ENCODE measurements at places on chromosomes 11 and 22.

- DNase-seq: no peak
These were observed 13.7 kb upstream of the KIAA0930 start for GRCh38 chr22:45254388-45254787.

DNA sequence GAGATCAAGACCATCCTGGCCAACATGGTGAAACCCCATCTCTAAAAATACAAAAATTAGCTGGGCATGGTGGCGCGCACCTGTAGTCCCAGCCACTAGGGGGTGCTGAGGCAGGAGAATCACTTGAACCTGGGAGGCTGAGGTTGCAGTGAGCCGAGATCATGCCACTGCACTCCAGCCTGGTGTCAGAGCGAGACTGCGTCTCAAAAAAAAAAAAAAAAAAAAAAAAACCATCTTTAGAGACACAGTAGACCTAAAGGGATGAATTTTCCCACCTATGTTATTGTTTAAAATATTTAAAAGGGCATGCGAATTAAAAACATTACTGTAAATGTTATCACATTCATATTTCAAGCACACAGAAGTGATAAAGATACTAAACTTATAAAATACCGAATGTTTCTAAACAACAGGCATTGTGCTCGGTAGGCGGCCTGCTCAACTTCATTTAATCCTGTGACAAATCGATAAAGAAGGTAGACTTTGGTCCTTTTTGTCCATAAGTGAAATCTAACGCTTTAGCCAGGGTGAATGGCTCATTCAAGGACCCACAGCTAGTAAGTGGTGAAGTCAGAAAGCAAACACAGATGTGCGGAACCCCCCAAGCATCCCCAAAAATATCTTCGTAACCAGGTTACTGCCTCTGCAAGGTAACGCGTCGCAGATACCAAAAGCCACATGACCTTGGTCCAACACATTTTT, 16.1 kb downstream of the NCAPD3 start:
- no peak for DNase-seq

- DNase-seq: no peak
These were observed 430.5 kb upstream of the FAT3 start for GRCh38 chr11:91794146-91794545.

- DNase-seq: no peak
These were observed 58.8 kb downstream of the MCM5 start for GRCh38 chr22:35458547-35459422.

- DNase-seq: no peak
These were observed at the start of gene NR1H3 for GRCh38 chr11:47257517-47258316. Gene NR1H3 (plus strand): TSS chr11:47257996. CDS start chr11:47259217, 1,221 bp downstream.

GRCh38 chr11:56917708-56918400, 70.9 kb upstream of the OR5AK2 start:
- DNase-seq: no peak

GRCh38 chr22:47407461-47408025, 645.1 kb downstream of the TBC1D22A start:
- DNase-seq: no peak

DNA sequence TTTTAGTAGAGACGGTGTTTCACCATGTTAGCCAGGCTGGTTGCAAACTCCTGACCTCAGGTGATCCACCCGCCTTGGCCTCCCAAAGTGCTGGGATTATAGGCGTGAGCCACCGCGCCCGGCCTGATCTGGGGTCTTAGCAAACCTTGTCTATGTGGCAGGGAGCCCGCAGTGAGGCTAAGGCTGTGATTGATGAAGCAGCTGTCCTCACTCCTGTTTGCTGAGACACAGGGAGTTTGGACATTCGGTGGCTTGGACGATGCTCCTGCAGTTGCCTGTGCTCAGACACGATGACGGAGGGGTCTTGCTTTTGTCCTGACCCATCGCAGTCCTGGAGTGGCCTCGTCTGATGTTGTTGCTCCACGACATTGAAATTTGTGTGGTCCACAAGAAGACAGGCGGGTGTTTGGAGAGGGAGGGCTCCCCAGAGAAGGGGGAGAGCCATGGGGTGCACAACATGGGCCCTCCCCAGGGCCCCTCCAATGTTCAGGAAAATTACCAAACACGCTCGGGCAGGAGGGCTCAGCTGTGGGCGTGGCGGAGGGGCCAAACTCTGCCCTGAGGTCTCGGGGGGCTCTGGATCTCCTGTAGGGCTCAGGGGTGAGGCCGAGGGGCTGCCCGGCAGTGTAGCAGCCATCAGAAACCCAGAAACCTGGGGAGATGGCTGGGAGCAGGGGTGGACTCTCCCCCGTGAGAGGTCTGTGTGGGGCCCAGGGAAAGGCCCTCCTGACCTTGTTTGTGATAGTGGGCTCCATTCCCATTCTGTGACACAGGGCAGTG, 41.8 kb upstream of the PRR5 start:
- no peak for DNase-seq

DNA sequence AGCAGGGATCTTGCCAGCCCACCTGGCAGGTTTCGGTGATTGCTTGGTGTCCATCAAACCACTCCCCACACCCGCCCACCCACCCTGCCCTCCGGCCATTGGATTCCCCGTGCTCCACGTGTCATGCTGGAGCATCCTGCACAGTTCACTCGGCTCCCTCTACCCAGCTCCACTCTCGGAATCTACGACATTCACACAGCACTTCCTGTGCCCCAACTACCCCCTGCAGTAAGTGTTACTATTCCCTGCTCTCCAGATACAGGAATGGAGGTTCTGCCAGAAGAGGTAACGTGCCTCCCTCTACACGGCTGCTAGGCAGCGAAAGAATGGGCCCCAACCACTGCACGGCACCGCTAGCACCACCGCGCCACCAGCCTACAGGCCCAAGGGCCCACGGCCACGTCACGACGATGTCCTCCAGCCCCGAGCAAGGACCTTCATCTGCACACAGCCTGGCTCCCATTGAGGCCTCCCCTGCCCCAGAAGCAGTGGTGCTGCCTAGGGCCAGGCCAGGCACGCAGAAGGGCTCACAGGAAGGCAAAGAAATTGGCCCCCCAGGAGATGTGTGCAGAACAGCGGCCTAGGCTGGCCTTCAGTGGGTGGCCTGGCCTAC, 27.6 kb downstream of the WNT7B start:
- DNase-seq: no peak

- DNase-seq: no peak
These were observed 21.0 kb upstream of the MOB2 start for GRCh38 chr11:1507381-1508140.

DNA sequence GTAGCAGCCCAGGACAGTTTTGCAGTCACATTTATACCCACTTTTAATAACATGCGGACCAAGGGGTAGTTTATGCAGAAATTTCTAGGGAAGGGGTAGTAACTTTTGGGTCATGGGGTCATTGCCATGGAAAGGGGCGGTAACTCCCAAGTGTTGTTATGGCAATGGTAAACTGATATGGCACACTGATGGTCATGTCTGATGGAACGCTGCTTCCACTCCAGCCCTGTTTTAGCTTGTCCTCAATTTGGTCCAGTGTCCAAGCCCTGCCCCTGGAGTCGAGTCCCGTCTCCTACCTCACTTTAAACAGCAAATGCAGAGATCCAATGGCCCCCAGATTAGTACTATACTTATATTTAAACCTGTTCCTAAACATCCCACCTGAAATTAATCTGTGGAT, 11.2 kb upstream of the SEC14L4 start:
- DNase-seq: no peak

- no peak for DNase-seq
These were observed 153.4 kb downstream of the LDLRAD3 start for GRCh38 chr11:36097219-36097650.

DNA sequence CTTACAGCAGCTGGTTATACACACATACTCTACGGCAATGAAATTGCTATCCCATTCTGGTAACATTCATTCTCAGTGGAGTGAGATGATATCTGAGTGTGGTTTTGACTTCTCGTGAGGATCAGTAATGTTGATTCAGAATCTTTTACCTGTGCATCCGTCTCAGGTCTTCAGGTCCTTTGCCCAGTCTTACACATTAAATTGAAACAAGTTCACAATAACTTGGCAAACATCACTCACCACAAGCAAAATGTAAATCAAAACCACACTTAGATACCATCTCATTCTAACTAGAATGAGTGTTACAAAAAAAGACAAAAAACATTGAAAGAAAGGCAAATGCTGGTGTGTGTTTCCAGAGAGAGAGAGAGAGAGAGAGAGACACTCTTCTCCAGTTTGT, 14.0 kb downstream of the RGL4 start:
- no peak for DNase-seq

DNA sequence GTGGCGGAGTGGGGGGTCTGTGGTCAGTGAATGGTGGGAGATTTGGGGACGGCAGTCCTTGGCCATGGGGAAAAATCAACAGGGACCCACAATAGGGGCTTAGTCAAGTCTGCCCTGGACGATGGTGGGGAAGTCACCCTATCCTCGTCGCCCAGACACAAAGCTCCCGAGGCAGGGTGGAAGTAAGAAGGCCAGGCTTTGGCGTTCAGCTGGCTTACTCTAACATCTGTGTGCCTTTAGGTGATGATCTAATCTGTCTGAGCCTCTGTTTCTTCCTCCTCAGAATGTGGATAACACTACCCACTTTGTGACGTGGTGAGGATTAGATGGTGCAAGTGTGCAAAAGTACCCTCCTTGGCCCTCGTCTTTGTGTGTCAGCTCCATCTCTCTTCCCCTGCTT, 192.2 kb downstream of the ST3GAL4 start:
- no peak for DNase-seq

GRCh38 chr22:27139935-27140511, 482.6 kb downstream of the MIAT start:
- peak; percentile 24 for DNase-seq

DNA sequence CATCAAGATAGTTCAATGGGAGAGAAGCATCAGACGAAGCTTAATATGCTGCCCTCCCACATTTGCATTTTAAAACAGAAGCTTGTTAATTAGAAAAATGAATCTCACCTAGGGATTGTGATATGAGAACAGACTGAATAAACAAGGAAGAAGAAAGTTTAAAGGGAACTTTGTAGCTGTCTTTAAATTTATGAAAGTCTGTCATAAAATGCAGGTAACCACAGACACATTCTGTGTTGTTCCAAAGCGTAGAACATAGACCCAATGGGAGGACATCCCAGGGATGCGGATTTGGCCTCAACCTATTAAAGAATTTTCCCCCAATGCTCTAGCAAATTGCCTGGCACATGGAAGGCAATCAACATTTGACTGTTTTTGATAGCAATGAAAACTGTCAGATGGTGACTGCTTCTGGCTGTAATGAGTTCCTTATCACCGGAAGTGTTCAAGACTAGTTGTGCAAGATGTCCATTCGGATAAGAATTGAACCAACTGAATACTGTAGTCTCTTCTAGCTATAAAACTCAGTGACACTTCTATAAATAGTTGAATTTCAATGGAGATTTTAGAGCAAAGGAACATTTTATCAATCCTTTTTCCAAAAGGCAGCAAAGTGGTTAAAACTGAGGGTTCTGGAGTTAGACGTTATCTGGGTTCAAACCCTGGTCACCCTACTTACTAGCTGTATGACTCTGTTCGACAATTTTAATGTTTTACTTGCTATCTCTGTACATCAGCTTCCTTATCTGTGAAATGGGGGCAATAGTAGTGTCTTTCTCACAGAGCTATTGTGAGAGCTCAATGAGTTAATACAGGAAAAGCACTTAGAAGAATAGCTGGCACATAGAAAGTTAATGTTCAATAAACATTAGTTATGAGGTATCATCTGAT, 64.9 kb downstream of the LIF start:
- DNase-seq: no peak

GRCh38 chr11:129278586-129279319, 86.6 kb upstream of the ARHGAP32 start:
- DNase-seq: no peak

DNA sequence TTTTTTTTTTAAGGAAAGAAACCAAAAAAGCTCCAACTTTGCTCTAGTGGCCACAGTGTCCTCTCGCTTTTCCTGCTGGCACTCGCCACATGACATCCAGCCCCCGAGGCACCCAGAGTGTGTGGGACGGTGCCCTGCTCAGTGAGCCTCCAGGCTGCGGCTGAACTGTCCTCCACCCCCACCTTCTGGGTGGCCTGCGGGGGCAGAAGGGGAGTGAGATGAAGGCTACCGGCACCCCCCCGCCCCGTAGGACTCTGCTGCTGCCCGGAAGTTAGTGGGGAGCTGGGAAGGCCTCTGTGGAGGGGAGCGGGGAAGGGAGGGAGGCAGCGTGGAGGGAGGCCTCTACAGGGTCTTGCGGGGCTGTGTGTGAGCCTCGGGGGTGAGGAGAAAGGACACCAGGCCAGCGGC, 264.4 kb downstream of the CTTN start:
- no peak for DNase-seq

DNA sequence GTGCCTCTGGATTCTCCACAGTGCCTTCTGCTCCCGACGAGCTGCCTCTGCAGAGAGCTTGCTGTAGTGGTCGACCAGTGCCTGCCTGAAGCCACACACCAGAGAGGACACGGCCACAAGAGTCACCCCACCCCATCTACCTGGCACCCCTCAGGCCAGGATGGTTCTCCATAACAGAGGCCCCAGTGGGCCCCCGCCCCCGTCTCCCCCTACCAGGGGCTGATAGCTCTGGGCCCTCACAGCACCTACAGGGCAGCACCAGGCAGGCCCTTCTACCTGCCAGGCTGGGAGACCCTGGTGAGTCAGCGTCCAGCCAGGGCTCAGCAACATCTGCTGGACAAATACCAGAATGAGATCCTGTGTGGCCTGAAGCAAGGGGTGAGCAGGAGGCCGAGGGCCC, 21.7 kb downstream of the SELENOO start:
- no peak for DNase-seq

DNA sequence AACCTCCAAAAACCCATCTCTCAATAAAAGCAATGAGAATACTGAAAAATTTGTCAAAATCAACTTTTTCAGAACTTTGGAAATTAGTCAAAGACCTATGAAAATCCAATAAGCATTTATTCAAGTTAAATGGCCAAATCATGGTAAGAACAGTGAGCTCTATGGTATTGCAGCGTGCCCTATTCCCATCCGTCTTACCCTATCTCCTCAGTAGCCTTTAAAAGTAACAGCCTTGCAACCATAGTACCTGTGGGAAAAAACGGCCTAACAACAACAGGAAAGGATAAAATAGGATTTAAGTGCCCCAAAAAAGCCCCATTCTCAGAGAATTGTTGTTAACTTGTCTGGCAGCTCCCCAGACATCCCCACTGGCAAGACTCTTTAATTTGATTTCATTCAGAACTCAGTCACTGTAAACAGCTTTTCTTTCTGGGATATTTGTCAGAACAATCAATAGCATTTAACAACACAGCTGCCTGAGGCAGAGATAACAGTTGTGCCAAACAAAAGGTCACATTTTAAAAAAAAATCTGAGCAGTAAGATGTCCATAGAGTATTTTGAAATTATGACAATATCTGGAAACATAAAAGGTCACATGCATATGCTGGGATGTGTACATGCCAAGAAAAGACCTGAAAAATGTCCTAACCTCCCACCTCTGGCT, 18.8 kb upstream of the MS4A8 start:
- no peak for DNase-seq

DNA sequence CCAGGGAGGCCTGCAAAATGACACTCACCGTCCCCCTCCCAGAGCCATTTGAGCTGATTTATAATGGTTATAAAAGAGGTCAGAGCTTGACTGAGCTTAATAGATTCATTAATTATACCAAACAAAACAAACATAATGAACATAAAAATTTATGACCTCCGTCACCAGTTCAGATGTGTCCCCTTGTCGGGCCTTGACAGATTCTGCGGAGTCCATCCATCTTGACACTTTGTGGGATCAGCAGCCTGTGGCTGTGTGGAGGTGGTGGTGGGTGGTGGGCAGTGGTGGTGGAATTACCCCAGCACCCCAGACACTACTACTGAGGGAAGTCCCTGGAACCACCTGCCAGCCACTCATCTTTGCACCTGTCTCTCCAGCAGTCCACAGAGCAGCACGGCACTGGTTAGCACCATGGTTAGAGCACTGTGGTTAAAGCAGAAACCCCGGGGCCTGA, 83.5 kb downstream of the DSCAML1 start:
- DNase-seq: no peak

Data from amniotic stem cell (primary cell).